NCI-H187 (cell line): ENCODE measurements at places on chromosomes 13 and 19.

GRCh38 chr19:6652805-6653094 lies 17.2 kb downstream of the TNFSF14 start:
- DNase-seq, result no peak

GRCh38 chr13:98998831-98999638 lies 21.2 kb upstream of the DOCK9 start:
- DNase-seq, result no peak

DNA sequence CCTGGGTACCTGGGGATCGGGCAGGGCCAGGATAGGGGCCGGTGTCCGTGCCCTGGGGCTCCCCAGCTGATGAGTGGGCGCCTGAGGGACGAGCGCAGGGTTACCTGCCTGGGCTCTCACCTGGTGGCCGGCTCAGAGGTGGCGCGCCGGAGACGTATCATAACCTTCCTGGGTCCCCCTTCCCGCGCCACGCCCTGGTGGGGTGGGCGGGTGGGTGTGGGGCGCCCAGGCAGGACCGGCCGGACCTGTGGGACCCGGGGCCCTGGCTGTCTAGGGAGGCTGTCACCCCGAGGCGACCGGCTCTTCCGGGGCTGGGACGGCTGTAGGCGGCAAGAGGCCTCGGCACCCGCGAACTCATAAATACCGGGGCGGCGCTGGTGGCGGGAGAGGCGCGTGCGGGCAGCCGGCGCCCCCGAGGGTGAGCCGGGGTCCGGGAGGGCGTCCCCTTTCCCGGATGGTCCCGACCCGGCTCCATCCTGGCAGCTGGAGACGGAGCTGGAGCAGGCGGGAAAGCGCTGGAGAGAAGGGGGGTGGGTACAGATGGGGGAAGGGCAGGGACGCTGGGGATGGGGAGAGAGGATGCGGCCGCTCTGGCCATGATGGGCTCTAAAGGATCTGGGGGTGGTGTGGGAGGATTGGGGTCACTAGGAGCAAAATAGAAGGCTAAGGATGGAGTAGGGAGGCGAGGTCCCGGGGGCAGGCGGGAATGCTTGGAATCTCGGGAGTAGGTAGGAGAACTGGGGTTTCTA lies at the start of gene ACP7:
TSS of gene ACP7 (plus strand) at position 386 of the 749 bp plus-strand sequence. CDS start 902 bp downstream, outside the sequence.
- DNase-seq, result no peak

DNA sequence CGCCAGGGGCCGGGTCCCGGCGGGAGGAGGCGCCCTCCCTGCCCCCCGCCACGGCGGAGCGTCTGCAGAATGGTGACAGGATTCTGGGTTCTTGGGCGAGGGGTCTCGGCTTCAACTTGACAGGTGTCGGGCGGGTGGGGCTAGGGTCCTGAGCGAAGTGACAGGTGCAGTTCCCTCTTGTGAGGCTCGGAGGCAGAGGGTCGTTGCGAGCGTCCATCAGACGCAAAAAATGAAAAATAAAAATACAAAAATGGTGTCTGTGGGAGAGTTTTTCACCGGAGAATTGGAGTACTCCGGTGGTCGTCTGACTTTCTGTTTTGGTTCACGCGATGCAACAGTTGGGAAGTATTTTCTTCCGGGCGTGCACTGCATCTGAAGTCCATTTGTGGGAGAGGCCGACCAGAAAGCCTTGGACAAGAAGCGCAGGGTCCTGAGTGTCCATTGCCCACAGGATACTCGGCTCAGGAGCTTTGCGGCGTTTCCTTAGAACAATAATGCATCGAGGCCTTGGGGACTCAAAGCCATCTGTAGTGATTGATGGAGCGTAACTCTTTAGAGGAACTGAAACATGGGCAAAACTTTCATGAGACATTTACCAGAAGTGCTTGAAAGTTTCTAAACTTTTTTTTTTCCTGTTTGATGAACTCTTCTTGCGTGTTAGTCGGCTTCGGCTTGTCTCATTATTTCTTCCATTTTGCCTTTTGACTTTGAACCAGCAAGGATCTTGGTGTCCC lies 759 bp downstream of the RB1 start:
- DNase-seq, result no peak

DNA sequence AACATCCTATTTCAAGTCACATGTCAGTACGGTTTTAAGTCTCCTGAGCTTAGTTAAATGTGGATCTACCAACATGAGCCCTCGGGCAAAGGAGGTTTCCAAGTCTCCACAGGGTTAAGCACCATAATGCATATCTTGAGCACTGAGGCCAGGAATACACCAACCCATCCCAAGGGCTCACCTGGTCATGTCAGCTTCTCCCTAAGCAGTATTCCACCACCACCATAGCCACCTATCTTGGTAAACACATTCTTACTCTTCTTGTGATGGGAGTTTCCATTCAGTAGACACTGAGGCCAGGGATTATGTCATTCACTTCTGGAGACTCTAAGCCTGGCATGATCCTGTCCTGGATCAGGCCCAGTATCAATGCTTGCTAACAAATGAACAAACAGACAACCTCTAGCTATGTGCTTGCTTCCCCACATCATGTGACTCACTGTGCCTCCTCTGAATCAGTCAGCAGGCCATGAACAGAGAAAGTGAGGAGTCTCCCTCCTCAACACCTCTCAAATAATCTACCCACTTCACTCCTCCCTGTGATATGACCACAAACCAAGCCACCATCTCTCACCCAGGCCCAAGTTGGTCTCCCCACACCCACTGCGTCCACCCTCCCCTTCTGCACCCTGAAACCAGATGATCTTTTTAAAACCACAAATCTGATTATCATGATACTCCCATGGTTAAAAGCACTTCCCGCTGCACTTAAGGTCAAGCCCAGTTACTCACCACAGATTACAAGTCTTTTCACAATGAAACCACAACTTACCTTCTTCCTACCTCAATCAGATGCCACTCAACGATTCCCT lies 5.8 kb downstream of the PEG3 start:
- no peak for DNase-seq

DNA sequence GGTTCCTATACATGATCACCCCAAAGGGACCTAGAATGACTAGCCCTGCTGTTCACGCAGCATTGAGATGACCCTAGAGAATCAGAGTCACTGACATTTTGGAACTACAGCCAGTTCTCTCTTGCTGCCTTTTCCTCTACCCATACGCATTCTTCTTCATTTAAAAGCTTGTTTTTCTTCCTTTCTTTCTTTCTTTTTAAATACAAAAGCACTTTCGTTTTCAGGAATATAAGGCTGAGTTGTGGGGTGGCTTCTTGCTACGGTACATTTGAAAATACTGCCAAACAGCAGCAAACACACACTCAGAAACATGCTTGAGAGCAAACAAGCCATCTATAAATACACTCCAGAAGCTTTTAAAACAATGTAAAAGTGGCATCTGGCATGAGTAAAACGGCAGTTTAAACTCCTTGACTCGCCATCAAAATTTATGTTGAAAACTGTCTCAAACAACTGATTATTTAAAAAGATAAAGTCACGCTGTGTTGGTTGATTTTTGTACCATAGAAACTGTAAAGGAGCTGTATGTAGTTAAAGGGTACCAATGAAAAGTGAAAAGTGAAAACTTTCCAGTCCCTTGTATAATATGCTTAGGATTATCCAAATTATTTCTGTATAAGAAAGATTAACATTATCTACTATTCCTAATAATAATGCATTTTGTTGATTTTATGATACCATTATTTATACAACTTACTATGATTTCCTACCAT lies 95.6 kb downstream of the PCDH9 start:
- DNase-seq, result peak; percentile 20

- DNase-seq, result no peak
Measured at GRCh38 chr13:33259296-33259695, 26.3 kb downstream of the STARD13 start.

- DNase-seq, result no peak
Measured at GRCh38 chr19:41620171-41620570, 6.7 kb downstream of the CEACAM4 start.

- DNase-seq, result no peak
Measured at GRCh38 chr19:47158879-47159503, 28.4 kb downstream of the SAE1 start.

DNA sequence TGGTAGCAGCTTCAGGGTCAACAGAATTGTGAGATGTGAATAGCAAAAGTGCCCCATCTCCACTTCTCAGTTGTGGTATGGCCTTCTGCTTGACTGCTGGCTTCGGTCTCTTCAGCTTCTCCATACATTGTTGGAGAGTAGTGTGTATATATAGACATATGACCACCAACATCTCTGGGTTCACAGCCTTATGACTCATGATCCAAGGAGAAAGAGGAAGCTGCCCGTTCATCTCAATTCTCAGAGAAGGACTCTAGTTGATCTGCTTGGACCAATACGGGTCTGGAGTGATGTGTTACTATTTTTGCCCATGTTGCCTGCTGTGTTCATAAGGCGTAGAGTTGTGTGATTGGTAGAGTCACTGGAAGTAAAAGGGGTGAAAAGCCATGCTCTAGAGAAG lies 3.6 kb upstream of the COMMD6 start:
- no peak for DNase-seq

GRCh38 chr13:85536706-85537105 lies 262.5 kb downstream of the SLITRK6 start:
- DNase-seq, result no peak

DNA sequence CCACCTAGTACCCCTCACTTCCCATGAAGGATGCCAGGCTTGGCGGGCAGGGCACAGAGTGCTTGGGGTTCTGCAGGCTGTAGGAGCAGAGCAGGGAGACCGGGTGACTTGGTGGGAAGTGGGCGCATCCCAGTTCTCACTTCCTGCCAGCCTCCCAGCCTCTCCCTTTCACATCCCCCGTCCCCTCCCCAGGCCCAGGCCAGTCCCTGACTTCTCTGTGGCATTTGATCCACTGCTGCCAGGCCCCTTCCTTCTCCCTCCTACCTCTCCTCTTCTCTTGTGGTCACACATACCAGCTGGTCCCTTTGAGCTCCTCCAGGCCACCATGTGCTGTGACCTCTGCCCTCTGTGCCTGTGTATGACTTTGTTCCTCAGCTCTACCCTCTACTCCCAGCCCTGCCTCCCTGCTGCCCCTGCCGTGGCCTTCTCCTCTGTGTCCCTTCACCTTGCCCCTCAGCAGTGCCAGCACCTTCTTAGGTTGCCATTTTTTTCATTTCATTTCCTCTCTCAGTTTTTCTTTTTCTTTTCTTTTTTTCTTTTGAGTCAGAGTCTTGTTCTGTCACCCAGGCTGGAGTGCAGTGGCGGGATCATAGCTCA lies 19.5 kb downstream of the MYO1F start:
- no peak for DNase-seq

DNA sequence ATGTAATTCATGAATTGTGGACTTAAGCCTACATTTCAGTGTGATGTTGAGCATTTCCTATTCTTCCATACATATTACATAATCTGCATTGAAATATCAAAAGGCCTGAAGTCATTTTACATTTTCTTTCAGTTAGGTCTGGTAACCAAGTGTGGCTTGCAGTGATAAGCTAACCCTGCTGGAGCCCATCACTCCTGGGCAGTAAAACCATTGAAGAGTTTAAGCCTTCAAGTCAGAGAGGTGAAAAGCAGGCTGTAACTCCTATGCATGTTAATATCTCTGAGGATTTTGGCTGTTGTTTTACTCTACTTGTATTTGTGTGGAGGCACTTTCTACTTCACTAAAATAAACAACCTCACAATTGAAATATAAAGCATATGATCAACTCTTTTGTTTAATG lies 248.8 kb downstream of the SLITRK5 start:
- no peak for DNase-seq

DNA sequence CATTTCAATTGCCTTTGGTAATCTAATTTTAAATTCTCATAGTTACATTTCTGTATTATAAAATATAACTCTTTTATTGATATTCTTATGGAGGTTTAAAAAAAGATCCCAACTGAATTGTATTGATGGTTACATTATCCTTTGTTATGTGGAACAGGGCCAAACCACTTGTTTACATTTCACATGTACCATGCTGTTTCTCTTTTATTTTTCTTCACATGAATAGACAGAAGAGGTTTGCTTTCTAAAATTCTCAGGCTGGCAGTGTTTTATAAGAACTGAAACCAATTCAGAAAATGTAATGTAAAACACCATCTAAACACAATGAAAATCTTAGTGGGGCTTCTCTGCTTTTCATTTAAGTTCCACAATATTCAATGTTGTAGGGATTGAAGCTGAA lies 122.5 kb downstream of the GPC5 start:
- peak; percentile 5 for DNase-seq

GRCh38 chr19:17948514-17948900 lies 15.7 kb downstream of the CCDC124 start:
- no peak for DNase-seq

DNA sequence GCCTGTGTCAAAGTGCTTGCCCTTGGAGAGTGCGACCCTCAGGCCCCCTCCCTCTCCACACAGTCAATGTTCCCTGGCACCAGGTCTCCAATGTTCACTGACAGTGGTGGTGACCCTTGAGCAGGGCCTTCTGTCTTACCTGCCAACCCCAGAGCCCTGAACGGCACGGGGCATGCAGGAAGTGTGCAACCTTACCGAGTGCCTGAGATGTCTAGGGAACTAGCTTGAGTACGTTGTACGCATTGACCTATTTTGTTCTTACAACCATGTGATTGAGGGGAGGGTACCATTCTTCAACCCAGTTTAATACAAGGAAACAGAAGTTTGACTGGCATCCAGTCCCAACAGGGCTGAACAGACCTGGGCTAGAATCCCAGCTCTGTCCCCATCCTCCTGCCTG lies 13.2 kb downstream of the MAG start:
- DNase-seq, result no peak

- no peak for DNase-seq
Measured at GRCh38 chr19:31419871-31420445, 70.7 kb upstream of the TSHZ3 start.
